ENCODE measurements at places on chromosomes 4 and X.

- DNase-seq = no peak
Observed at GRCh38 chrX:45876206-45876605, 669.0 kb downstream of the ZNF674 start.

DNA sequence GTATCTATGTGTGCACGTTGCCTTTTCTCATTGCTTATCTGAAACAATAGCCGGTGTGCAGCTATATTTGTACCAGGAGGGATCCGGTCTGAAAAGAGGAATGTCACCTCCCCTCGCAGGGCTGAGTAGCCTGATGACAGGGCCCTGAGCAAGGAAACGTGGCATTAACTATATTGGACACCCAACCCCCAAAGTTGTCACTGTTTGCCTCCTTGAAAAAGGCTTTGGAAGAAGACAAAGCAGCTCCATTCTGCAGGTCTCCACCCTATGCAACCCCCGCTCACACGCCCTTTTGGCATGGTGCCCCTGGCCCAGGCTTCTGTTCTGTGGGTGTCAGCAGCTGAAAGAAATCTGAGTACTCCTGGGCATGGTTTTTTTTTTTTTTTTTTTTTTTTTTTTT, 8.2 kb downstream of the PRRG3 start:
- no peak for DNase-seq

GRCh38 chr4:188989371-188989770, 850.1 kb downstream of the TRIML1 start:
- DNase-seq = no peak

GRCh38 chrX:151458824-151459223, 61.8 kb downstream of the VMA21 start:
- no peak for DNase-seq

DNA sequence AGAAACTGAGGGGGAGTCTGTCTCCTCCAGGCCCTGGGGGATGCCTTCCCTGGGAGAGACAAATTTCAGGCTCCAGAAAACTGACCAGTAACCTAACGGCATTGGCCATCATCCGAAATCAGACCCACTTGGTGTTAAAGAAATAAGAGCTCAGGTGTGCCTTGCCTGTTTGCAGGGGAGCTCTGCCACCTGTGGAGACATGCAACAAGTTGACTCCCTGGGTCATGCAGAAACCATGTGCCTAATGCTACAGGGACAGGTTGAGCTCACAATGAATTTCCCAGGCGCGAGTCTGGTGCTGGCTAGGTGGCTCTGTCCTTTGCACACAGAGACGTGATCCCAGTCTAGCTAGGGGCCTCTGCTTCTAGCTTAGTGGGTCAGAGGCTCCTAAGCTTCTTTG, 95.8 kb upstream of the KIT start:
- no peak for DNase-seq

- DNase-seq = no peak
Observed at GRCh38 chrX:37860721-37861120, 13.3 kb upstream of the DYNLT3 start.

DNA sequence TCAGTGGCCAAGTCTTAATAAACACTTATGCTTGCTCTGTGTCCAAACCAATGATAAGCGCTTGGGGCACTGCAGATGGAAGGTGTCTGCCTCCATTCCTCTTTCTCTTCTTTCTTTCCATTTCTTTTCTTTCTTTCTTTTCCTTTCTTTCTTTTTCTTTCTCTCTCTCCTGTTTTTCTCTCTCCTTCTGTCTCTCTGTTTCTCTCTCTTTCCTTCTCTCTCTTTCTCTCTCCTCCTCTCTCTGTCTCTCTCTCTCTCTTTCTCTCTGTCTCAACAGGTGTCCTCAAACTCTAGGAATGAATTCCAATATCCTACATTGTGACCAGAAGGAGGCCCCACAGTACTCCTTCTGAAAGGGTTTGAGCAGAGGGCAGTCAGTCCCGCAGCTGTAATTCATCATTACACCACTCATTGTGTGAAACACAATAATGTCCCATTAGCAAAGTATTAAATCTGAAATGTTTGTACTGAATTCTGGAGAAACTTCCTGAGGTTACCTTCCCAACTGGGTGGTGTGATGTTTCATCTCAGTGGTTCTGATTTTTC, 66.5 kb upstream of the PAGE1 start:
- DNase-seq = no peak

DNA sequence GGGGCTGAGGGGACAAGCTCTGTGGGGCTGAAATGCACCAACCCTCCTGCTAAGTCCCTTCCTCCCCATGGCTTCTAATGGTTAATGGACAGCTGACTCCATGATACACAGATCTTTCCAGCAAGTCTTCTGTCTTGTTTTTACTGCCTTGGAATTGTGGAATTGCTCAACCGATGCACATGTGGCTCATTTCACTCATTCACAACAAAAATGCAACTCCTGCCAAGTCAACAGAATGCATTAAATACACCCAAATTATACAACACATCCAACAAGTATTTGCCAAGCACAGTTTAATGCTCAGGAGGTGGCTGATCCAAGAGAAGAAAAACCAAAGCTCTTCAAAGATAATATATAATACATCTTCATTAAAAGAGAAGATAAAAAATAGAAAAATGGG, 61.9 kb upstream of the PAGE4 start:
- no peak for DNase-seq

- DNase-seq = no peak
Observed at GRCh38 chr4:189001283-189001970, 862.2 kb downstream of the TRIML1 start.

DNA sequence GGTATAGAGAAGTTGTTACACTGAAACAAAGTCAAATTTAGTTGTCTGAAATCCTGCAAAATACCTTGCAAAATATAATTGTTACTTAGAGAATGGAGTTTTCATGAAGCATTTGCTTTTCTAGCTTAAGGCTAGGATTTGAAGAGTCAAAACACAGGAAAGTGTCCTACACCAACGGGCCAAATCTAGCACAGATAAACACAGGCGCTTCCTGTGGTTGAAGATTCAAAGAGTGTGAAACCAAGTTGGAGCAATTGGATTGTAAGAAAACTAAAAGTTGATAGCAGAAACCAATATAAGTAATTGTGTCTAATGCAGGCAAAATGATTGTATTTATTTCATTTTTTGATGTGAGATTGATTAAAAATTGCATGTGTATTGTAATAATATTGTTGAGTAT, 2002.5 kb upstream of the TENM3 start:
- no peak for DNase-seq

DNA sequence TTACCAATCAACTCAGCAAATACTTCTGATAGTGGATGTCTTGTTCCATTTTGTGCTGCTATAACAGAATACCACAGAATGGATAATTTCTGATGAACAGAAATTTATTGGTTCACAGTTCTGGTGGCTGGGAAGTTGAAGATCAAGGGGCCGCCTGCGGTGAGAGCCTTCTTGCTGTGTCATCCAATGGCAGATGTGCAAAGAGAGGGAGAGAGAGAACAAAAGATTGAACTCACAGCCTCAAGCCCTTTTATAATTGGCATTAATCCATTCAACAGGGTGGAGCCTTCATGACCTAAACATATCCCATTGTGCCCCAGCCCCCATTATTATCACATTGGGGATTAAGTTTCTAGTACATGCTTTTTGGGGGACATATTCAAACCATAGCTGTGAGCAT, 86.1 kb downstream of the ADGRG4 start:
- DNase-seq = no peak

GRCh38 chr4:146059865-146060264, 115.7 kb upstream of the LSM6 start:
- no peak for DNase-seq

GRCh38 chr4:96776920-96777527, 937.1 kb downstream of the PDHA2 start:
- no peak for DNase-seq

DNA sequence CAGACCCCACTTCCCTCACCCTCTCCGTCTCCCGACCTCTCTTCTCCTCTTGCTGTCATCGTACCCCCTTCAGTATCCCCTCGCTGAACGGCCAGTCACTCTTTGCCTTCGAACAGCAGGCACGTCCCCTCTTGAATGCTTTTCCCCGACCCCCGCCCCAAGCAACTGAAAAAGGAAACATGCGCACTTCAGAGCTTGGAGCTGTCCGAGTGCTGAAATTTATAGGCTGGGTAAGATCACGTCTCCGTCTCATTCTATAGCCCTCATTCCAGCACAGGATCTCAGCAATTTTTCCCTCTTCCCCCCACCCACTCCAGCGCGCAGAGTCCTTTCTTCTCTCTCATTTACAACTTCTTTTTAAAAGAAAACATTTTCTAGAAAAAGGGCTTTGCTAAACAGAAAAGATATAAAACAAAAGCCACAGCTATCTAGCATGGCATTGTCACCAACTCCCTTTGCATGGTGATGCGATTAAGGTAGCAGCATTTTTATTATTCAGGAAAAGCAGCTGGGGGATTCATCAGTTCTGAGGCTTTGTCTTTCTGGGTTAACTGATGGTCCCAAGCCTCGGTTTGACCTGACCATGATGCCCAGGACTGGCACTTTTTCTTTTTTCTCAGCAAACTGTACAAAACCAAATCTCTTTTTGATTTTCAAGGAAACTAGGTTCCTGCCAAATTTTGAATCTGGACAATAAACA, at the start of gene GLRA2:
Gene GLRA2, plus strand, starts transcription at position 247 of the 700 bp plus-strand sequence. CDS start 522 bp downstream, outside the sequence.
- DNase-seq = no peak

GRCh38 chrX:66680451-66680850, 41.6 kb upstream of the EDA2R start:
- no peak for DNase-seq
